ENCODE measurements at places on chromosomes 6 and 20.

DNA sequence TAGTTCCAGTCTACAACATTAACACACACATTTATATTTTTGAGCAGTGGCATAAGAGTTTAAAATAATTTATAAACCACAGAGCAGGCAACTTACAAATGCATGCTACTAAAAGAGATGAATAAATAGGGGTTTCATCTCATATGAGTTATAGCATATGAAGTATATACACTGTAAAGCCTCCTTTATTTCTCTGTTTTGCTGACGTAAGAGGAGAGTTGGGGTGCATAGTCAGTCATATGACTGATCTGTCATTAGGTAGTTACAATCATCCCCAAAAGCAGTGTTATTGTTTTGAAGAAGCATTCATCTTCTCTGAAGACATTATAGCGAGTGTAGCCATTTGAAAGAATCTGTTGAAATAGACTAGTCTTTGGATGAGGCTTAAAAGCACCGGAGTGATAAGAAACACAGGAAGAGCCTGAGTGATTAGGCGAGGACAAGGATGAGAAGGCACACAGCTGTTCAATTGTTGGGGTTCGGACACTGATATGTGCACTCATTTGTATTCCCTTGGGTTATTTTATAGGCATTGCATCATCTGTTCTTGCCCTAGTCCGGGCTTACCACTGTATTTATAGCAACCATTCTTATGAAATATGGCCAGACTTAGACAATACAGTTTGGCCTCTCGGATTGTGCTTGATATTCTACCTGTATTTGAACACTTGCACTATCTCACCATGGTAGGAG, 325.7 kb downstream of the SAMD5 start:
- no peak for DNase-seq

DNA sequence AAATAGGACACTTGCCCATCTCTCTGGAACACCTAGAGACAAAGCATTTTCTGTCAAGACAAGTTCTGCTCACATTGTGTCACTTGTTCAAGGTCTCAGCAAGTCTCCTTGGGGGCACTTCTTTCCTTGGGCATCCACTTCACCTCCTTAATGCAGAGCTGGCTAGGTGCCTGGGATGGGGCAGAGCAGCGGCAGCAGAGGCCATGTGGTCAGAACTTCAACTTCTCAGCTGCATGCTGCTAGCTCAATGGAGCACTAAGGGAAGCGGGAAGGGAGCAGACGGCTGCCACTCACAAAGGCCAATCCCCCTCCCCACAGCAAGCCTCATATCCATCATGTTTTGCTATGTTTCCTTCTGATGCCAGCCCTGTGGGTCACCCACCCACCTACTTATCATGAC, 31.5 kb downstream of the NEDD9 start:
- DNase-seq = no peak

DNA sequence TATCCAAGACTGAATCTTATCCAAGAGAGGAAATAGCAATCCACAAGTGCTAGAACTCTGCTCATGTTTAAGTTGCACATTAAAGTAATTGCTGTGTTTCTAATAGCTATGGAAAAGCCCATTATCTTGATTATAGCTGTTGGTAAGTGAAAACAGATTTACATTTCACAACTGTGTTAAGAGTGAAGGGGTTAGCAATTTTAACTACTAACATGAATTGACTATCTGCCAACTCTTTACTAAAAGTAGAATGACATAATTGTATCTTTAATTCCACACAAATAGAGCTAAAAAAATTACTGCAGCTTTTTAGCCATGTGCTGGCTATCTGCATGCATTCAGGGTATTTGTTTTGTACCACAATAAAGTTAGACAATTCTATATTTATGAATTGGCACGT, 277.9 kb upstream of the IRAK1BP1 start:
- DNase-seq = no peak

DNA sequence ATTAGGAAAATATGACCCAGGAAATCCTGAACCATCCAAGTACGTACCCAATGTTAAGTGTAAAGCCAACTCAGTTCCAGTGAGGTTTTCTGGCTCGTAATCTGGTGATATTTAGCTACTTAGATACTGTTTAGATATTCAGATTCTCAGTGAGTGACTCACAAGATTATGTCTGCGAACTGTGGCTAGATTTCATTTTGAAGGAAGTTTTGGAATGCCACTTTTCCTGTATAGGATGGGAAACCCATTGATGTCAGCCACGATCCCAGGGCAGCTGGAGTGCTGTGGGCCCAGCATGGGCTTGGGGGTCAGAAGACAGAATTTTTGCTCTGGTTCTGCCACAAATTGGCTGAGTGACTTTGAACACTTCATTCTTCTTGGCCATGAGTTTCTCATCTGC, 76.3 kb downstream of the TMEM170B start:
- DNase-seq = no peak

DNA sequence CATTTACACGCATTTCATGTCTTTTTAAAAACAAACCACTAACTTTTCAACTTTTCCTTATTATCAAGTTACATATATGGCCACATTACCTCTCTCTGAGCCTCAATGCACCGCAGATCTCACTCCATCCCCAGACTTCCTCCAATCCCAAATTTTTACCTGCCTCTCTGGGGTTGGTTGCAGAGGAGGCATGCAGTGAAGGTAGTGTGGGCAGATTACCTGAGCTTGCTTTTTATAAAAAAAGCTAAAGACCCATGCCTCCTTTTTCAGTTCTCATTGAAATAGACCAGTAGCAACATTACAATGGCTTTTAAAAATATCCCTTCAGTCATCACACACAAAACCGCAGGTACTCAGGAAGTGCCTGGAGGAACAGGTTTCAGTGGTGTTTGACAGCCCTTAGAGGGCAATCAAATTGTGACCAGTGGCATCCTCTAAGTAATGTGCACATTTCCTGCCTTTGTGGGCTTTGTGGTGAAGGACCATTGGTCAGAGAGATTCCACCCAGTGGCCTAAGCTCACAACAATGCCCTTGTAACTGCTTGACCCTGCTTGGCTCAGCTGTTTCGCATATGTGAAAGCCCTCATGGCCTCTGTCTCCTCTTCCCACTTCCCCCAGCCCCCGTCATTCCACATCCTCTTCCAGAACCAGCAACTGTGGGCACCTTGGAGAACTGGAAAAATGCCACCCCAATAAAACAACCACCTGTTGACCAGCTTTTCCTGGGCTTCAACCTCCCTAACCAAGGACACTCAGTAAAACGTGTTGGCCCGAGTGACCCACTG, 30.2 kb upstream of the IL17A start:
- DNase-seq = no peak
